Left renal cortex interstitium (tissue), 4 donors: ENCODE measurements at places on chromosomes 6 and 20.

DNA sequence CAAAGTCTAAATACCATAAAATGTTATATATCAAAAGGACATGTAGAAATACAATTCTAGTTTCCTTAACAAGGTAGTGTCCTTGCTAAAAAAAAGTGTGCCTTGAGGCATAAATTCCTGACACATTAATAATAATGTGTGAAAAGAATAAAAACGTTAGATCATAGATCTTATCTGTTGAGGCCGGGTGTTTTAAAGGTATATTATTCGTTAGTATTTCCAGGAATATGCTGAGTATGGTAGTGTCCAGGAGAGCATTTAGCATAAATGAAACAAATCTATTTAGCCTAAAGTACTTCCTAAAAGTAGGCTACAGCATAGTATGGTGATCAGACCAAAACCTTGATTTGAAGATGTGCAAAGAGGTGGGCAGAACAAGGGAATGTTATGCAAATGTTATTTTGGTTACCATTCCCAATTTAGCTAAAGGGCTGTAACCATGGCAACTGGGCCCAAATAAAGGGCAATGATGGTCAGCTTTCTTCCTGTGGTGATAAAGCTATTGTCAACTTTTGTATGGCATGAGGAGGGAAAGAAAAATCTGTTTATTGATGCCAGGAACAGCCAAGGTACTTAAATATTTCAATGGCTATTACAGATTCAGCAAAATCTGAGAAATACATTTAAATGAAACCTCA is 18.9 kb downstream of the MKKS start:
- DNase-seq, result no peak

- no peak for DNase-seq
These were observed 45.4 kb downstream of the MYB start for GRCh38 chr6:135226537-135226936.

- DNase-seq, result no peak
These were observed 28.2 kb downstream of the TREML4 start for GRCh38 chr6:41256383-41256782.

DNA sequence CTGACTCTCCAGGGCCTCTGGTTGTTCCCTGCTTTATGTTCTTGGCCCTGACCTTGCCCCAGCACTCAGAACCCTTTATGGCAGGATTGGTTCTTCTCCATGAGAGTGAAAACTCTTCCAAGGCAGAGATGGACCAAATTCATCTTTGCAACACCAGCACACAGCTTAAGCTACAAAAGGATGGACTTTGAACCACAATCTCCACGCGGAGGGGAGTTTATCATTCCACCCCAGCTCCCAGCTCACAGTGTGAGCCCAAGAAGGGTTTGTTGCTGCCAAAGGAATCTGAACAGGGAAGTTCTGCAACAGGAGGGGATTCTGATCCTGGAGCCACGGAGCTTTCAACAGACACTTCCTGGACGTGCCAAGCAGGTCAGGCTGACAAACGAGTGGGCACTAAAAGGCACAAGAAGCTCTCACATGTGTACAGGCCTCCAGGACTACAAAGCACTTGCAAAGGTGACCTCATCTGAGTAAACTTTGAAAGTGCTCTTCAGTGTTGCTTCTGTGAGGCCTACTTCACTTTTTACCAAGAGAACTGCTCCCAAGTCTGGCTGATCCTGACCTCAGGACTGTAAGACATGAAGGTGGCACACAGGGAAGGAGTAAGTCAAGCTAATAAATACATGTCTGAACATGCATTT is 8.9 kb downstream of the FITM2 start:
- no peak for DNase-seq

DNA sequence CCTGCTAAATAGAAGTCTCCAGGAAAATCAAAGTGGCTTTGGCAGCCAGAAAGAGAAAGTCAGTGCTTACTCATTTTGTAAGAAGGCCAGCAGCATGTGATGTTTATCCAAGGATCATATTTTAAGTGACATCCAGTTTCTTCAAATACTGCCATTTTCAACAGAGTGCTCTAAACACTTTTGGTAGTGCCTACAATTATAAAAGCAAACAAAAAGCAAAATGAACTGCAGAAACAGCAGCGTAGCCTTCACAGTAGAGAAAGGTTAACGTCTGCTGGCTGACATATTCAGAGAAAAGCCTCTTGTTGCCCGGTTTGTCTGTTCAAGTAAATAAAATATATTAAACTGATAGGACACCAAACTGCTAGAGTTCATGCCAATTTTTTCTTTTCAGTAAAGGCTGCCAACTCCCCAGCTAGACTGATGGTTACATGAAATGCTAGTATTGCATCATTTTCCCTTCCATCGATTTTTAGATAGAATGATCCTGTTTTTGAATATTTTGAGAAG is 705.7 kb upstream of the SLC35B3 start:
- no peak for DNase-seq

DNA sequence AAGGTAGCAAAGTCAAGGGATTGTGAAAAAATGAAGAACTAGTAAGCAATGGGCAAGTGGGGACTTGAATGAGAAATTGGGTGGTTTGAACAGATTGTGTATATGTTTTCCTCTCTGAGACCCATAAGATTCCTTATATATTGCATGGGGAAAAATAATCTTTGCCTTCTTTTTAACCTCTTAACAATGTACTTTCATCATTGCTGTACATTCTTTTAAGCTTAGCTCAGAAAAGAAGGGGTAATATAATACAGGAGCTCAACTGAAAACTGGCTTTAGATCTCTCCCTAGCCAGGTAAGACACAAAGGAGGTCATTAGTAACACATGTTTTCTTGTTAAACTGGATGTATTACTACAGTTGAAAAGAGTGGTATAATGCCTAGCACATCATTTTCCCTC is 287.2 kb downstream of the RNF144B start:
- no peak for DNase-seq

- no peak for DNase-seq
These were observed 39.4 kb downstream of the PRDM13 start for GRCh38 chr6:99645986-99646385.

GRCh38 chr6:130202782-130203181 is 20.0 kb downstream of the SAMD3 start:
- no peak for DNase-seq

DNA sequence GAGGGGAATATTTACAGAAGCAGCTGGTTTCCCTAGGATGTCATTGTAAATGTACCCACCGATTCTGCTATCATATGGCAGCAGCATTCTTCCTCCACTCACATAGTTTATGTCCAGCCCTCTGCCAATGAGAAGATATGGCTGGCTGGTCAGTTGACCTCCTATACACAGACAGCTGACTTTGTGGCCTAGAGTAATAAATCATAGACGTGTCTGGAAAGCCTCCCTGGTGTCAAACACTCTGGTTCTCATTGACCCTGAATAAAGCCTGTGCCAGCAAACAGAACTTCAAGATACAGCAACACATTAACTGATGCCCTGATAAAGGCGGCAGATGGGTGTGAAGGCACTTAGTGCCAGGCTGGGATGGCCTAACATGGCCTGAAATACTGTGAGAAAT is 52.6 kb downstream of the GPR63 start:
- no peak for DNase-seq

- no peak for DNase-seq
These were observed 80.6 kb upstream of the MBOAT1 start for GRCh38 chr6:20292905-20293304.

DNA sequence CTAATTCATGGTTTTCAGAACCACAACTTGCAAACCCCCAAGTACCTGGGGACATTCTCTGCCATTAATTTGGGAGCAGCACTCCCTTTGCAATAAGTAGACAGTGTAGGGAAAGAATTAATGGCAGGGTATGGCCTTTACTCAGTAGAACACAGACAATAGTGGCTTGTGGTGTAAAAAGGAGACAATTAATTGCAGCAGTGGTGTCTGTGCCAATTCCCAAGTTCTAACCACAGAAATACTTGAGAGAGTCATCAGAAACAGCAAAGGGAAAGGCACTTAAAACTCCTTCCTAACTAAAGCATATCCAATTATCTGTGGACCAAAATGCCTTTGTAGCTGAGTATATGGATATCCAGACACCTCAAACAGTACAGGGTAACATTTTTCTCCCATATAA is 257.6 kb upstream of the POU3F2 start:
- DNase-seq, result no peak

DNA sequence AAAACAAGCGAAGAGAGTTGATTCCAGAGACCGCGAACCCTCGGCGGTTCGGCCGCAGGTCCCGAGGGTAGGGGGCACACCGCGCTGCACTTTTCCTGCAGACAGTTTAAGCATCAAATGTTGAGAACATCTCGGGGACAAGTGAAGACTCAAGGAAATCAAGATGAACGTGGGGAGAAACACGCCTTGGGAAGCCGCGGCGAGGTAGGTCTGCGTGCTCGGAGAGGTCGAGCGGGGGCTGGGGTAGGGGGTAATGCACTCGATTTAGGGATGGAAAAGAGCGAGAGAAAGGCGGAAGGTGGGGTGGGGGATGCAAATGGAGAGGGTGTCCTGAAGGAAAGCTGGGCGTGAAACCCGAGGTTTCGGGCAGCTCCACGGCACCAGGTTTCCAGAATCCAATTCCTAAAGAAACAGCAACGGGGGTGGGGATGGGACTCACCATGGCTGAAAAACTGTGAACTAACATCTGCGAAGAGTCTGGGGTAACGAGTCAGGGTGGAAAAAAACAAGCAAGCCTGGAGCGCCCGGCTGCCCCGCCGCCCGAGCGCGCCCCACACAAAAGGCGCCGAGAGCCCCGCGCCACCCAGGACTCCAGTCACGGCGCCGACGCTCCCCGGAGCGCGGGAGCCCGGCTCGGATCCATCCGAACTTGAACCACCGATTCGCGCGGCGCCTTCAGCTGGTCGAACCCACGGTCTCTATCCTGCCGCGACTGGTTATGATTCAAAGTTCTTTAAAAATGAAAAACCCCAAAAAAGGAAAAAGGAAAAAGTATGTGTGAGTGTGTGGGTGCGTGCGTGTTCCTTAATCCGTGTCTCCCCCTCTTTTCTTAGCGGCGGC is 3.5 kb downstream of the TFAP2A start:
- no peak for DNase-seq

GRCh38 chr20:137668-138490 is 4.5 kb upstream of the DEFB126 start:
- no peak for DNase-seq

- DNase-seq, result no peak
These were observed 53.0 kb upstream of the CST7 start for GRCh38 chr20:24895898-24896658.

- DNase-seq, result no peak
These were observed 62.8 kb upstream of the FOXO3 start for GRCh38 chr6:108497883-108498282.

- no peak for DNase-seq
These were observed 46.6 kb downstream of the NDUFAF5 start for GRCh38 chr20:13831476-13831875.

DNA sequence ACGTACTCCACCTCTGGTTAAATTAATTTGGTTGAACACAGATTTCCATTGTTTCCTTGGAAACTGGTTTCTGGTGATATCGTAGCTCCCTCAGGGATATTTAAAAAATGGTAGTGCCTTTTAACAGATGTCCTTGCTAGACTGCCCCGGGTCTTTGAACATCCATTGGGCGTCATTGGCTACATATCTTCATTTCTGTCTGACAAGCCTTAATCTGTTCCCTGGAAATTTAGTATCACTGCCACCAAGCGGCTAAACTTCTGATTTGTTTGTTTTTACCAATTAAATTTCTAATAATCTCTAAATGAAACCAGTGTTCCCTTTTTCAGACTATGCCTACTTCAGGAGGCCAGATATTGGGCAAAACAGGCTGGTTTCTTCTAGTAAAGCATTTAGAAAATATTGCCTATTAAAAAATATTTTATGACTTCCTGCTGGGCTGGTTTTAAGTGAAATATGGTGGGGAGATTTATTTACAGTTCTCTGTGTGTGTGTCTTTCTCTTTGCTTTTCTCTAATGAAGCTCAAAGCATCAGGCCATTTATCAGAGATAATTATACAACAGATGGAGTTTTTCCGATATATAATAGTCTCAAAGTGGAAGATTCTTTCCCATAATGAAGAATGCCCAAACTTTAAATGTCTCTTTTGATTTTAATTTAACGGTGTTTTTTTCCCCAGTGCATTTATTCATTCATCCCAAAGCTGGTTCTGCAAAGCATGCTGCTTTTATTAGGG is 249.5 kb downstream of the ZFAND3 start:
- DNase-seq, result no peak

DNA sequence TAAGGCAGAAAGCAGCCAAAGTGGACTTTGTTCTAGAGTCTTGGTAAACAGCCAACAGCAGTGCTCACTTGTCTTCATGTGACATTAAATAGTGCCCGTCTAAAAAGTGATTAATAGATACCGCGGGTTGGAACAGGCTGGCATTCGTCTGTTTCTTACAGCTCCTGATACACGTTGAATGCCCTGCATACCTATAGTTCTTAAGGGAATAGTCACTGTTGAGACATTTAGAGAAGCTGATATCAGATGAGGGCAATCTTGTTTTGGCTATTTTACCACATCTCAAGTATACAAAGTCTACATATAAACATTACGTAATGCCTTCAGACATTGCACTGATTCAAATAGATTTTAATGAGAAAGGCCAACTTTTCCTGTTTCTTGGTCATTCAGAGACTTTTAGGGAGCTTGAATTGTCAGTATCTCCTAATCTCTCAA is 374.9 kb upstream of the FLRT3 start:
- no peak for DNase-seq

- DNase-seq, result no peak
These were observed 44.6 kb downstream of the PPARD start for GRCh38 chr6:35386989-35387388.

GRCh38 chr6:35064290-35064689 is 76.8 kb downstream of the TCP11 start:
- DNase-seq, result no peak

DNA sequence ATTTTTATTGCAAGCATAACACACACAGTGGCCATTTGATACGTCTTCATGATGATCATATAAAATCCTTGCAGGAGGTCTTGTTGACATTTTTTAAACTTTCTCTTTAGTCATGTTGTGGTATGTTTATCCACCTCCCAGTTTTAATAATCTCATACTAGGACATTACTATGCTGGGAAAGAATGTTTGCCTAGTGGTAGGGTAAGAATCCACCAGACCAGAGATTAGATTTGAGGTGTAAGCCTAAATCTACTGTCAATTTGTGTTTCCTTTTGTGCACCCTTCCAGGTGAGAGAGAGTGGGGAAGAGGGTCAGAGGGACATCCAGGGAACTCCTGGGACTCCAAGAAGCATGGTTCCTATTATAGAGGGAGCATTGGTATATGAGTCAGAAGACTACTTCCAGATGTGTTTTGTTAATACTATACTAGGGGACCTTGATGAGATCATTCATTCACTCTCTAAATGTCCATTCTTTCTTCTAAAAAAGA is 298.3 kb upstream of the SASH1 start:
- DNase-seq, result no peak

GRCh38 chr6:143349530-143349929 is 101.0 kb downstream of the ADAT2 start:
- DNase-seq, result no peak

- no peak for DNase-seq
These were observed 9.8 kb downstream of the CTSZ start for GRCh38 chr20:58997141-58997770.

DNA sequence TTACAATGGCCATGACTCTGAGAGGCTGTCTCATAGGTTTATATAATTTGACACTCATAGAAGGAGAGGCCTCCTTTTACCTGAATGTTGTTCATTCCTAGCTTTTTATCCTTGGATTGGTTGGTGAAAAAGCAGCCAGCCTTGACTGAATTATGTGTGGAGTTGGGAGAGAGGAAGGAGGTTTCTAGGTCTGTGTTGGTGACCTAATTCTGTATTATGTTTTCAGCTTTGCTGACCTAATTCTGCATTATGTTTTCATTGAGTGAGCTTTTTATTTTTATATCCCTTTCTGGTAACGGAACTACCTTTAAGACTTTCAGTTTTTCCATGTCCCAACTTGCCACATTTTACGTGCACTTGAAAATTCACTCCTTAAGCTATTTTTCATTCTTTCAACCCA is 59.1 kb upstream of the RNF144B start:
- DNase-seq, result no peak
